ENCODE measurements at places on chromosomes 6 and 20. TPM values are rescaled to one million over a fixed set of nuclear protein-coding genes. Genes with fewer than 3 reads are reported as not detected.

SLC13A3 gene
- total RNA-seq: not detected

GSTA3 gene
- not detected for total RNA-seq

BANF2 gene
- total RNA-seq: not detected

LPA gene
- not detected for total RNA-seq

OSER1 gene
- 28.0 TPM for total RNA-seq

TTI1 gene
- 16.5 TPM for total RNA-seq

LAMA5 gene
- 180 TPM for total RNA-seq

CYP39A1 gene
- 0.20 TPM for total RNA-seq

BPIFA1 gene
- total RNA-seq: not detected

SLC23A2 gene
- total RNA-seq: 10.2 TPM

SLC22A3 gene
- total RNA-seq: not detected

SERPINB1 gene
- total RNA-seq: 73.7 TPM

FAM184A gene
- total RNA-seq: 0.54 TPM

AVP gene
- not detected for total RNA-seq

CRIP3 gene
- not detected for total RNA-seq

DUSP15 gene
- 0.44 TPM for total RNA-seq

Measured in mammary microvascular endothelial cell (primary cell).